ENCODE measurements at places on chromosomes 1 and 21. TPM values are rescaled to one million over a fixed set of nuclear protein-coding genes. Genes with fewer than 3 reads are reported as not detected.

The DYNLT4 gene
- total RNA-seq = not detected

The CYP2J2 gene
- 0.17 TPM for total RNA-seq

The DSTYK gene
- 25.8 TPM for total RNA-seq

The TDRD5 gene
- not detected for total RNA-seq

The KPRP gene
- total RNA-seq = not detected

The FCRL6 gene
- total RNA-seq = not detected

The CYP4Z1 gene
- not detected for total RNA-seq

The HES4 gene
- 1.1 TPM for total RNA-seq

The LCE2C gene
- not detected for total RNA-seq

The SPRR1B gene
- not detected for total RNA-seq

The TENT5C gene
- 1.4 TPM for total RNA-seq

The CA6 gene
- total RNA-seq = not detected

The ASH1L gene
- total RNA-seq = 34.3 TPM

The SFN gene
- total RNA-seq = 1.8 TPM

The LY9 gene
- total RNA-seq = not detected

The GBP4 gene
- total RNA-seq = 0.16 TPM

The TTLL7 gene
- 14.5 TPM for total RNA-seq

The CHIA gene
- total RNA-seq = not detected

The TMEM50A gene
- 72.6 TPM for total RNA-seq

The KIF17 gene
- 0.32 TPM for total RNA-seq

The HSD11B1 gene
- 35.0 TPM for total RNA-seq

The LHX8 gene
- total RNA-seq = not detected
